ENCODE measurements at places on chromosomes 11 and 22.

DNA sequence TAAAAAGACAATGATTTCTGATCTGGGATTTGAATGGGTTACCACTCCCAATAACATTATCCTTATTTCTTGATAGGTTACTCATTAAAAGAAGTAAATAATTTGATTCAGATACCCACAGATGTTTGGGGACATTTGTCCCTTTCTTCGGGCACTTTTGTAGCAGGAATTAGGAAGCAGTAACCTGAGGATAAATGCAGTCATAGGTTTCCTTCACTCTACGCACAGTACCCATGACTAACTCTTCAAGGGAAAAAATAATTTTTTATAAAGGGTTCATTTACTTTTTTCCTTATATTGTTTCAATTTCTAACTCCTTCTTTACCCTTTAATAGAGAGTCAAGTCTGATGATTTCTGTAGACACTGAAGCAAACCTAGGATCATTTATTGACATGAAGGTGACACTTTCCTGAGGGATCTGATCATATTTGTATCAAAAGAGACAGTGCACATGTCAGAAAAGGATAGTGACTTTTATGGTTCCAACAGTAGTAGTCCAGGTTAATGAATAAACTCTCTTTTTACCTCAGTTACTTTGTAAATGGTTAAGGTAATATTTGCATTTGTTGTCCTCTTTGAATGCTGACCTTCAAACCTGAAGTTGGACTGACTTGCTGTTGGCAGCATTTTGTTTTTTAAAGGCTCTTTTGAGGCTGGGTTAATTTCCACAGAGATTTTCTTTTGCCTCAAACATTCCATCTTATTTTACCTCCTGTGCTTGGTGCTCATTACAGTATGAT, 1072.0 kb downstream of the LRRC4C start:
- DNase-seq, result no peak

GRCh38 chr11:1765871-1766718, 2.4 kb upstream of the CTSD start:
- DNase-seq, result no peak

DNA sequence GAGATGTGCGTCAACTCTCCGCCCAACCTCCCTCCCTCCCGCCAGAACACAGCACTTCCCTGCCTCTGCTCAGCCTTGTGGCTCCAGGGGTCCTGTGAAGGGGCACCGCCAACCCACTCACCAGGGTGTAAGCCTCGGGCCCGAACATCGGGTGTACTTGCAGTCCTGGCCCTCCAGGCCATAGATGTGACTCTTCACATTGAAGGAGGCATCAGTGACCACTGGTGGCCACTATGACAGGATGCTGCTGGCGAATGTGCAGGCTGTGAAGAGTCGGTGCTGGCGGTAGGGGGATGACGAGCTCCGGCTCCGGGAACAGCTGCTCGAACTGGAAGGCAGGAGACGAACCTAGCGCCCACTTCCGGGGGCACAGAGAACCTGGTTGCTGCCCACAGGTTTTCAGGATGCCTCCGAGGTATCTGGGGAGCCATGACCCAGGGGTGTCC, 97.4 kb downstream of the MED15 start:
- no peak for DNase-seq

GRCh38 chr11:23751280-23751679, 745.6 kb upstream of the LUZP2 start:
- no peak for DNase-seq

GRCh38 chr11:47967577-47968525, 12.5 kb upstream of the PTPRJ start:
- peak; percentile 78 for DNase-seq

DNA sequence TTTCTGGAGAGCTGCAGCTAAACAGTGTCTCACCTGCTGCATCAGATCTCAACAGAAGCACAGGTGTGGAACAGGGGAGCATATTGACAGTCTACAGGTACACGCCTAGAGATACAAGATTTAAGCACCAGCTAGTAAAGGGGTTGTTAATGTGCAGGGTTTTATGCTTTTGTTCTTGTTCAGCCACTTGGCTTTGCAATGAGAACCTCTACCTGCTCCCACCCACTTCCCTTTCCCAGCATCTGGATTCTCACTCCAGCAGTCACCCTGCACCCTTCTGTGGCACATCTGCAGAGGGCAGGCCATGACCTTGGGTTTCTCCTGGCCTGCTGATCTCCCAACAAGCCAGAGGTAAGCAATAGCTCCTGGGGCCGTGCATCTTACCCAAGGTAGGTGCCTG, 446.6 kb downstream of the BUD13 start:
- no peak for DNase-seq

DNA sequence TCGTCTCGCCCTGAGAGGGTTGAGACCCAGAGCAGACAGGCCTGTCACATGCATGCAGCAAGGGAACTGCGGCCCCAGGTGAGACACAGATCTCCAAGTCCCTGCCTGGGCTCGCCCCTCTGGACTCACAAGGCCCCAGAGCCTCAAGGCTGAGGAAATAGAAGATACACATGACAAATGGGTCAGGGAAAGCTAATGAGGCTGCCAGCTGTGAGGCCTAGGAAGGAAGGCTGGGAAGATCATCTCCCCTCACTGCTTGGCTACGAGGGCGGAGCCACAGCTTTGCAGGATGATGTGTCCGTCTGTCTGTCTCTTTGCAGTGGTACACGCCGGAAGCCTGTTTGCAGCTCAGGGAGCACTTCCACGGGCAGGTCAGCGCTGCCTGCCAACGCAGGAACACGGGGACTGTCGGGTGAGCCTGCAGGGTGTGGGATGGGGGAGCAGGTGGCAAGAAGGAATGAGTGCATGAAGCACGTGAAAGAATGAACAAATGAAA, 4.5 kb downstream of the RAB36 start:
- DNase-seq, result no peak

DNA sequence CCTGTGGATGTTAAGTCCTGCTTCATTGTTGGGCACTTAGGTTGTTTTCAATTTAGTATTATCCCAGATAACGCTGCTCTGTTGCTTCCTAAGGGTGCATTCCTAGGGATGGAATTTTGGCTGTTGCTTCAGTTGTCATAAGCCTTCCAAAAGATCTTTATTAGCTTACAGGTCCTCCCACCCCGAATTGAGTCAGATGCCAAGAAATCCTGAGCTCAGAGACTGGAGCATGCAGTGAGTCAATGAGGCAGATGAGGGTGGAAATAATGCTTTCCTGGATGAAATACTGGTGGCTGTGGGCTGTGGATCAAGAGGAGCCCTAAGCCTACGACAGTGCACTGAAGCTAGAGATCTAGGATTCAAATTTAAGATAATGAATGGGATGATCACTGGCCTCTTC, 10.7 kb upstream of the IL18BP start:
- DNase-seq, result peak; percentile 93

GRCh38 chr22:46515208-46516111, 22.0 kb downstream of the CELSR1 start:
- DNase-seq, result peak; percentile 53

DNA sequence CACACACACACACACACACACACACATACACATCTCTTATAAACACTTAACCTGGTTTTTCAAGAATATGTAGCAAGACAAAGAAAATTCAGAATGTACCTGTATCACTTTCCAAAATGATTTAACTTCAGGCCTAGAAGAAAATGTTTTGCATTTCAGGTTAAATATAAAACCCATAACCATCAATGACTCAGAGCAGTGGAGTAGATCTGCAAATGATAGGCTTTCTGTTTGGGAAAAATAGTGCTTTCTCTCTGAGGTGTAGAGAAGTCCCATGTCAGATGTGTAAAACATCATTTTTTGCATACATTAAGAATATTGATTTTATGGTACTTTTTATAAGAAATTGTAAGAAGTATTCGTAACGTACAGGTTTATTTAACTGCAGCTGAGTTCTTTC, 116.9 kb downstream of the STK33 start:
- DNase-seq, result no peak

DNA sequence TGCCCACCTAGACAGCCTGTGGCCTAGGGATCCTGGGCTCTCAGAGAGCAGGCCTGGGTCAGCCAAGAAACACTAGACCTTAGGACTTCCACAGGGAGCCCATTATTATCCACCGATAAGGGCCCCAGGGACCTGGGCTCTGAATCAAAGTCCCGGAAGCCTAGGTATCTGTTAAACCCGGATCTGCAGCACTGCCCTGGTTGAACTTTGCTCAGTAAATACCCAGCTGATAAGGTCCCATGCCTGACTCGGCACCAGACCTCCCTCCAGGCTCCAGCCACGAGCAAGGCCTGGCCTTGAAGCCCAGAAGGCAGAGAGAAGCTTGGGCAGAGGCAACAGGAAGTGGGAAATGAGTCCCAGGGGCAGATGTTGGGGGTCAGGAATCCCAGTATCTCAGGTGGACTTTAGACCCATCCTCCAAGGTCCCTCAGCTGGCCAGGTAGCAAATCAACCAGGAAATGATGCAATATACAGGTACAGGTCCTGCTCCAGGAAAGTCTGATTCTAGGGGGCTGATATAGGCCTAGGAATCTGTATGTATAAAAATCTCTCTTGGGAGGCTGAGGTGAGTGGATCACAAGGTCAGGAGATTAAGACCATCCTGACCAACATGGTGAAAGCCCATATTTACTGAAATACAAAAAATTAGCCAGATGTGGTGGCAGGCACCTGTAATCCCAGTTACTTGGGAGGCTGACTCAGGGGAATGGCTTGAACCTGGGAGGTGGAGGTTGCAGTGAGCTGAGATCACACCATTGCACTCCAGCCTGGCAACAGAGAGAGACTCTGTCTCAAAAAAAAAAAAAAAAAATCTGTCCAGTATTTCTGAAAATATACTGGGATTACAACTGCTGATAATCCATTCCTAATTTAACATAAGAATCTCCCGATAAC, 18.7 kb downstream of the POU2AF1 start:
- DNase-seq, result no peak

DNA sequence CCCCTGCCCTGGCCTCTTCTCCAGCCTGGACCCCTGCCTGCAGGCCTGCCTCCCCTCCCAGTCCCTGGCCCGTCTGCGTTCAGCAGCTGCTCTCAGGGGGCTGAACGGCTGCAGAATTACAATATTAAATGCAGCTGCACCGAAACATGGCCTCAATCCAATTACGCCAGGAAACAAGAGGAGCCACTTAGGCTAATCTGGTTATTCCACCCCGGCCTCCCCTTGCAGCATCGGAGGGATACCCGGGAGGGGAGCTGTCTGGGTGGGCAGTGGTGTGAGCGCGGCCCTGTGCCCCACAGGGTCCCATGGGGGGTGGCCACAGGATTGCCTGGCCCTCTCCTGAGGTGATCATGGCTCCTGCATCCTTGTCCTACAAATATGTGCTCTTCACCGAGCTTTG, 42.6 kb downstream of the FLRT1 start:
- no peak for DNase-seq

DNA sequence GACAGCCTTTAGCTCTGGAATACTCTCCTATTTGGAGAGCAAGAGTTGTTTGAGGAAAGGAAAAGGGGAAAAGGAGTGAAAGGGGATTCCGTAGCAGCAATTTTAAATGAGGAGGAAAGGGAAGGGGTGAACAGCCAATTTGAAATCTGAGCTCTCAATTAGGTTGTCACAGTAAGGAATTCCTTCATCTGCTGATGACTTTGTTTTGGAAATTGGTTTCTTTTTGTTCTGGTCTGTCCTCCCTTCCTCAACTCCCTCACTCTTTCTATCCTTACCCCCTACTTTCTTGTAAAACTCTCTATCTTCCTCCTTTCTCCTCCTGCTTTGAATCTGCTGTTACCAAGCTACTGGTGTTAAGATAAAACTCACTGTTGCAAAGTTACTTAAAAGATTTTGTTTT, 1155.6 kb downstream of the DLG2 start:
- no peak for DNase-seq

DNA sequence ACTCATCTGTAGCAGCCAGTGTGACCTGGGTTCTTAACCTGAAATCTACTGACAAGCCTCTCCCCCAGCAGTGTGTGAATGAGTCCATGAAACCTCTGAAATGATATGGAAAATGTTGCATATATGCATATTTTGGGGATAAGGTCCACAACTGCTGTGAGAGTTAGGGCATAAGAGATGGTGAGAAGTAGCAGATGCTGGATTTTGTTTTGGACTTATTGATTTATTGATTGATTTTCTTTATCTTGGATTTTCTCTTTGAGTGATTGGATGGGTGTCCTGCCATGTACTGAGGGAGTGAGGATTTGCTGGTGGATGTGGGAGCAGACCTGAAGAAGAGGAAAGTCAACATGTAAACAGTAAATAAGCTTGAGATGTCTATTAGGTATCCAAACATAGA, 211.4 kb upstream of the SORL1-AS1 start:
- no peak for DNase-seq

- no peak for DNase-seq
Measured at GRCh38 chr11:93279851-93280347, 50.6 kb upstream of the DEUP1 start.

Measured in EH (cell line).